Activated CD8-positive, alpha-beta memory T cell treated with anti-CD3 and anti-CD28 coated beads for 4 hours (primary cell): ENCODE measurements at places on chromosomes 1 and 21.
A peak's percentile ranks its signal among the peaks of the same experiment; 100 is the strongest.

DNA sequence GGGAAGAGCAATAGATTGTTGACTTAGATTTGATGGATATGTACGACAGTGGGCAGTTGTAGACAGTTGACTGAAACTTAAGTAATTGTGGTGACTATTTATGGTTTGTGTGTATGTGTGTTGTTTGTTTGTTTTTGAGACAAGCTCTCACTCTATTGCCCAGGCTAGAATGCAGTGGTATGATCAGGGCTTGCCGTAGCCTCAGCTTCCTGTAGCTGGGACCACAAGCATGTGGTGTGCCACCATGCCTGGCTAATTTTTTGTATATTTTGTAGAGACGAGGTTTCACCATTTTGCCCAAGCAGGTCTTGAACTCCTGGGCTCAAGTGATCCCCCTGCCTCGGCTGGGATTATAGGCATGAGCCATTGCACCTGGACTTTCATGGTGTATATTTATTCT is 9.8 kb downstream of the SDHC start:
- DNase-seq: no peak

- DNase-seq: no peak
Measured at GRCh38 chr1:78620666-78621065, 418 bp downstream of the IFI44L start.

DNA sequence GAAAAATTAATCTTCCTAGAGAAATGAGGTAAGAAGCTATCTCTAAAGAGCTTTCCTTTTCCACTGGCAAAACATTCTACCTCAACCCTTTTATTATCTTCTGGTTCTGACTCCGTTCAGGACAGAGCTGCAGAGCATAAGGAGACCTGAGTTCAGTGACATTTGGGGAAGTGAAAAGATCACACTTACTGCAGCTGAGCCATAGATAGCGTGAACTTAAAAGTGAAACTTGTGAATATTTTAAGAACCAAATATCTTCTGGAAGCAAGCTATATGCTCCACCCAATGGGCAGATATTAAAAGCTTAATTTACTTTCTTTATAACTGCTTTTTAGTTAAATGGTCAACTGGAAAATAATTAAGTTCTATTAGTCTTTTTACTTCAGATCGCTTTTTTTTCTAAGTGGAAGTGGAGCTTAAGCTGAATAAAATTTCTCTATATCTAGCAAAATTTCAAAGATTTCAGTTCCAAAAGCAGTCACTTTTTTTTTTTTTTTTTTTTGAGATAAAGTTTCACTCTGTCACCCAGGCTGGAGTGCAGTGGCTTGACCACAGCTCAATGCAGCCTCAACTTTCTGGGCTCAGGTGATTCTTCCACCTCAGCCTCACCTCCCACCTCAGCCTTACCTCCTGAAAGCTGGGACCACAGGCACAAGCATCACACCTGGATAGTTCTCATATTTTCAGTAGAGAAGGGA is 11.9 kb downstream of the PTPN22 start:
- no peak for DNase-seq

- DNase-seq: no peak
Measured at GRCh38 chr1:180299479-180300221, 69.6 kb downstream of the LHX4 start.

- no peak for DNase-seq
Measured at GRCh38 chr1:64754173-64754572, 9.3 kb downstream of the RAVER2 start.

DNA sequence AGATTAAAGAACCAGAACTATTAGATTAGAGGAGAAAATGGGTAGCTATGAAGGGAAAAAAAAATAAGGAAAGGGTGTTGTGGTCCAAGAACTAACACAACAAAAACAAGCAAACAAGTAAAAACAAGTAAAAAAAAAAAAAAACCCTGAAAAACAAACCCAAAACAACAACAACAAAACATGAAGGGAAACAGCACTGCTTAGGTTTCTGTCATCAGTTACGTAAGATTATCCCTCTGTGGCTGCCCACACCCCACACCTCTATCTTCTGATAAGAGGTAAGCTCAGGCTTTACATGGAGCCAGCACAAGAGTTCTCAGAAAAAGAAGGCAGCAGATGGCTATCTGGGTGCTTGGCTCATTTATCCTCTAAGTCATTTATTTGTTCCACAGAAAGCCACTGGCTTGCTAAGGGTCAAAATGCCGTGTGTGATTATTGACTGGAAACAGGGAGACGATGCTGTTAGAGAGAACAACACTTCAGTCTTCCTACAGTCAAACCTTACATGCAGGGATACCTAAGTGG is 57.5 kb downstream of the KIAA0319L start:
- DNase-seq: peak; percentile 13

GRCh38 chr1:106571109-106571508 is 485.4 kb upstream of the PRMT6 start:
- DNase-seq: no peak

DNA sequence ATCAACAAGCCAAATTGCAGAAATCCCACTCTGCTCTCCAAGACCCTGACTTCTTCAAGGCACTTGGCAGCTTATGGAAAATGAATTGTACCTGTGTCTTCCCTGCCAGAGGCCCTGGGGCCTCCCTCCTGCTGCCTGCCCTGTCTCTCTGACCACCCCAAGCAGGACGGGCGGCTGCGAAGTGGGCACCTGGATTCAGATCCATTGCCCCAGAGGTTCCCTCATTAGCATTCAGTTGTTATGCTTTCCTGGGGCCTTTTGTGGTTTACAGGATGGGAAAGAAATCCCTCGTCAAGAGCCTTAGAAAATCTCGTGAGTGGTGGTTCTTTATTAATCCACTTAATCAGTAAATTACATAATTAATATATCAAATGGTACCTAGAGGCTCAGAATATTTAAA is 179.3 kb downstream of the TNR start:
- no peak for DNase-seq

DNA sequence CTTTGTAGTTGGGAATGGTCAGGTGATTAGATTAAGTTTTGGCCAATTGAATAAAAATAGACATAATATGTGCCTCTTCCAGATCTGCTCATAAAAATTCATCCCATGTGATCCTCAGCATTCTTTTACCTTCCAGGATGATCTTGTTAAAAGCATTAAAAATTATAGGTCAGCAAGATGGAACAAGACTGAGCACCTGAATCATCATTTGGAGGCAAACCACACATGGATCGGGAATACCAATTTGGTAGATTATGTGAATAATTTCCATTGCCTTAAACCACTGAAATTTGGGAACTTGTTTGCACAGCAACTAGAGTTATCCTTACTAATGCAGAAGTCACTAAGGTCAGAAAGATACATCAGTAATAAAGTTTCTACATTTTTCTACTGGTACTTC is 681.4 kb upstream of the ADGRL2 start:
- no peak for DNase-seq

GRCh38 chr1:114112775-114113174 is 40.9 kb downstream of the SYT6 start:
- no peak for DNase-seq

DNA sequence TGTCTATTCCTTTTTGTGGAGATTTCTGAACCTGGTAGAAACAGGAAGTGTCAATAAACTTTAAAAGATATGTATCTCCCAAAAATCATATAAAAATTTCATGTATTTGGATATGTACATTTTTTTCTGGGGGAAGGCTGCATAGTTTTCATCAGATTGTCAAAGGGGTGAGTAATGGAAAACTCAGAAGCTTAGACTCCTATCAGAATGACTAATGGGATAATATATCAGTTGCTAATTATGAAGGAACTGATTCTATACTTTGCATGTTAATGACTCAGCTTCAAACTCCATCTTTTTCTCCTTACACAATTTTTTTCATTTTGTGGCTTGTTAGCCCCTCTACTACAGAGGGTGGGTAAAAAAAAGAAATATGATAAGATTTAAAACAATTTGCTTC is 55.9 kb downstream of the GON4L start:
- DNase-seq: no peak

DNA sequence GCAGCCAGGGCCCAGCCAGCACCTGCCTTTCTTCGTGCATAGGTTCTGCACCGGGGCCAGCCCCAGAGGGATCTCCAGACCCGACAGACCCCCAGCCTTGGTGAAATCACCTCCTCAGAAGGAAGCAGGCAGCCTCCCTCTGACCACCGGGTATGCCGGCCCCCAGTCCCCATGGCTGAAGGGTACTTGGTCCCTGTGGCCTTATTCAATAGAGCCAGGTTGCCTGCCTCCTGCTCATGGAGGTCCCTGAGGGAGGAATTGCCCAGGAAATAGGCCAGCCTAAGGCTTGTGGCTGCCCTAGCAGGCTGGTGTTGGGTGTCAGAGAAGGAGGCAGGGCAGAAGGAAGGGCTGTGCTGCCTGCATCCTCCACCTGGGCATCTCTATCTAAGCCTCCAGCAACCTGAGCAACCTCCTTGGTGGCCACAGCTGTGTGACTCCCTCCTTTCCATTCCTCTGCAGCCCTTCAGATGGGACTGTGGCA is 338.2 kb upstream of the VAMP3 start:
- DNase-seq: no peak

DNA sequence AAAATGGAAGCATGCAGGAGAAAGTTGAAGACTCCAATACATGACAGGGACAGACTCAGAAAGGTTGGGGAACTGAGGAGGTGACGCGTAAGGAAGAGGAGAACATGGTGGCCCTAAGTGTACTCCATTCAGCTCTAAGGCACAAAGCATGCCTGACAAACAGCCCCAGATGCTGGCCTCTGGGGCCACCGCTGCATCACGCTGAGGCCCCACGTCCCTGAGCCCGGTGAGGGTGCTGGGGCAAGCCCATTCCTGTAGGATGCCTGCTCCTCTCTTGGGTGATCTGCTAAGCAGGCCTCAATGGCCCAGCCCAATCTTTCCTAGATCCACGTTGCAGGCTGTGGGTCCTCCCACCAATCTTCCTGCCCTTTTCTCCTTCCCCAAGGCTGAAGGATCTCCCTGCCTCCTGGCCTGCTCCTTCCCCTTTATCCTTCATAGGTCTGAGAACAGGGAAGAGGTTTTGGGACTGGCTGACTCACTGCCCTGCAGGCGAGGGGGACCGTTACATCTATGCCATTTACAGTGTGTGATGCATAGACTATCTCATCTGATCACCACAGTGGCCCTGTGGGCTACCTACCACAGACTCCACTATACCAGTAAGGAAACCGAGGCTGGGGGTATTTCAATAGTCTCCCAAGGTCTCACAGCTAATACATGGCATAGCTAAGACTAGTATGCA is 16.8 kb upstream of the NID1 start:
- no peak for DNase-seq

DNA sequence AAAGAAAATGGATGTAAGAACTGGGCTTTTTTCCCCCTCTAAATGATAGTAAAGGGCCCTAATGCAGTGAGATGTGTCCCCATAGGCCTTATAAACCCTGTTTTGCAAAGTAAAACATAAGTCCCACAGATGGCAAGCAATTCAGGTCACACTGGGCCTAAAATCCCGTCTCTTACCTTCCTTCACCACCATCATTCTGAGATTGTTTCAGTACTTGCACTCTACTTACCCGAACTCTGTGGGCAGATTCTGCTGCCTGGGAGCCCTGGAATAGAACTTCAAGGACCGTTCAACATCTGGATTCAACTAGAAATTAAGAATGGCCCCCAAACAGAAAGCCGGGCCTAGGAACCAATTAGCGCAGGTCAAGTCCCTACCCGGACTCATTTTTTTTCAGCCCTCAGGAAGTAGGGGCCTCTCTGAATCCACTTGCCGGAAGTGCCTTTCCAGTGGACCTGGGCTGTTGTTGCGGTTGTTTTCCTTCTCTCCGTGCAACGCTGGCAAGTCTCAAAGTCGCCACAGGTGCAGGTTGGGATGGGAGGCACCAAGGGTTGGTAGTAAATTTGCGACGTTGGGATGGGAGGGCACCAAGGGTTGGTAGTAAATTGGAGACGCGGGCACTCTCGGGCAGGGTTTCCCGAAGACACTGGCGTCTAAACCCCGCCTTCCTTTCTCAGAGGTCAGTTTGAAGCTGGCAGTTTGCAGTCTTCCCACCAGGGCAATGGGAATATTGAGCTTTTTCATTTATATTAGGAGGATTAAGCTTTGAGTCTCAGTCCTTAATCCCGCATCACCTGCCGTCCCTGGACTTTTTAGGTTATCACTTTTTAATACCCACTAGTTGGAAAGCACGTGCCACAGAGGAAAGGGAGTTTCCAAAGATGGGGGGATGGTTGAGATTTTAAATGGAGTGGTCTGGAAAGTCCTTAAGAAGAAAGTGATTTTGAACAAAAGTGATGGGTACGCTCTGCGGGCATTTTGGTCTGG is at the start of gene TMEM69:
Gene TMEM69, plus strand, starts transcription at position 428 of the 987 bp plus-strand sequence. CDS start 2,888 bp downstream, outside the sequence.
- peak; percentile 61 for DNase-seq

- DNase-seq: no peak
Measured at GRCh38 chr1:19567041-19567440, 77.1 kb upstream of the NBL1 start.

DNA sequence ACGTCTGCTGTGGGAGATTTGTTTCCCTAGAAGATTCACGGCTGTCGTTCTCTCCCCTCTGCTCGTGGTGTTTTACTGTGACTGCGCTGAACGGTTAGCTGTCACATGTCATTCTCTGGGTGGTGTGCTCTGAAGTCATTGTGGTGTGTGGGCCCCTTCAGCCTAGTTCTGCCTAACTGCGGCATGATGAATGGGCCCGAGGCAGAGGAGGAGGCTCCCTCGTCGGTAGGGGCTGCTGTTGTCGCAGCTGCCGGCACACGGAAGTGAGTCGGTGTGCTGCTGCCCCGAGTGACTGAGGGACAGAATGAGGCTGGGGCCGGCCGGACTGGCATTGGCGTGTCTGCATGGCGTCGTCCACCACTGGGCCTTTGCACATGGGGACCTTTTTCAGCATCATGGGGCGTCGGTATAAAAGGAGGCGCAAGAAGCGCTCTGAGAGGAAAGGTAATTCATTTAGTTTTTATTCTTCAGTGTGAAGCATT is 77.9 kb downstream of the ADARB1 start:
- peak; percentile 60 for DNase-seq

DNA sequence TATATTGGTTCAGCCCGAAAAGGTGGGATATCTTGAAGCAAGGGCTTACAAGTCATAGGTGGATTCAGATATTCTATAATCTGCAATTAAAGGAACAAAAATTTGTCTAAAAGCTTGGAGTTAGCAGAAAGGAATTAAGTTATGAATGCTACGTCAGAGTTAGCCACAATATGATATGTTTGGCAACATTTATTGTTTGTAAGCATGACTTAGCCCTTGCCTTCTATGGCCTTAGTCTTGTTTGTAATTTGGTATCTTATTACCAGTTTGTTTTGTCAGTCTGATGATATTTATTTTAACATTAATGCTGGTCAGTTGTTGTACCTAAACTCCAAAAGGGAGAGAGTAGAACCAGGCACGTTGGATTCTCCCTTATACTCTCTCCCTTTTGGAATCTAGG is 43.1 kb upstream of the SUCO start:
- no peak for DNase-seq

DNA sequence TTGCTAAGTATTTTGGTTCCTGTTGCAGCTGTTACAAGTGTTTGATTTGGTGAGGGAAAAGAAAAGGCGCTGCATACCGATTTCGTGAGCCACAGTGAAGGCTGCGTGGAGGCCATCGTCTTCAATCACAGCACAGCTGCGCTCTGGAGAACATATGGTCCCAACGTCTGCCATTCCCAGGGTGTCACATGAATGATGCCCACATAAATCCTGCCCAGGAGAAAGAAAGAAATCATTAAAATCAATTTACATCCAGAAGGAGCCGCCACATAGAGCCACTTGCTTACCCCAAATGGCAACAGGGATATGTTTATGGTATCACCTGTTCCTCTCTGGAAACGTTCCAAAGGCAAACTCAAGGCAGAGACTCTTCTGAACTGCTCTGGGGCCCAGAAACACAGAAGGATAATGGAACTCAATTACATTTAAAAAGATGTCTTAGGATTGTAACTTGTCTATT is 12.2 kb downstream of the ADAMTS5 start:
- no peak for DNase-seq
